ENCODE measurements at places on chromosomes 2 and 18.

- DNase-seq, result no peak
Observed at GRCh38 chr2:33223856-33224255, 252.6 kb upstream of the RASGRP3 start.

DNA sequence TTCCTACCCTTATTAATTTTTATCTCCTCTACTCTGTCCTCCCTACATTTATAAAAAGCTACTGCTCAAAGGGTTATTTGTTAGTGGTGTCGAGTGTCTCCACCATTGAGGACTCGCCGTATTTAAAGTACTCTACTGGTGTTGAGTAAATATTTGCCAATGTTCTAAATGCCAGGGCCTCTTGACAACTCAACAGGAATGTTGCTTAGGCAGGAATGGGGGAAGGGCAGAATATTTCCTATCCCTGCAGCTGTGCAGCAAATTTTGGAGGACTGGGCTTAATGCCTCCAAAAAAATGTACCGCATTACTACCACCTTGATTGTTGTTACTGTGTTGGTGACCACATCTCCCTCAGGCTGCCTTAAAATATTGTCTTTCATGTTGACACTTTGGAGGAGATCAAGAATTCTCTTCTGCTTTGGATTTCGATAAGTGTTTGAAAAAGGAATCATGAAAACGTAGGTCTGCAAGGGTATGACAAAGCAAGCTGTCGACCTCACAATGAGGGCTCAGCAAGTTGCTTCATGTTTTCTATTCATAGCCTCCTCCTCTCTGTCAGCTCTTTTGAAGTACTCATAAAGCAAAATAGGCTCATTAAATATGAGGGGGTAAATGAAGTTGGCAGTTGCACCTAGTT is 84.3 kb downstream of the EFEMP1 start:
- DNase-seq, result no peak

- no peak for DNase-seq
Observed at GRCh38 chr2:119224391-119225104, 914 bp downstream of the STEAP3 start.

DNA sequence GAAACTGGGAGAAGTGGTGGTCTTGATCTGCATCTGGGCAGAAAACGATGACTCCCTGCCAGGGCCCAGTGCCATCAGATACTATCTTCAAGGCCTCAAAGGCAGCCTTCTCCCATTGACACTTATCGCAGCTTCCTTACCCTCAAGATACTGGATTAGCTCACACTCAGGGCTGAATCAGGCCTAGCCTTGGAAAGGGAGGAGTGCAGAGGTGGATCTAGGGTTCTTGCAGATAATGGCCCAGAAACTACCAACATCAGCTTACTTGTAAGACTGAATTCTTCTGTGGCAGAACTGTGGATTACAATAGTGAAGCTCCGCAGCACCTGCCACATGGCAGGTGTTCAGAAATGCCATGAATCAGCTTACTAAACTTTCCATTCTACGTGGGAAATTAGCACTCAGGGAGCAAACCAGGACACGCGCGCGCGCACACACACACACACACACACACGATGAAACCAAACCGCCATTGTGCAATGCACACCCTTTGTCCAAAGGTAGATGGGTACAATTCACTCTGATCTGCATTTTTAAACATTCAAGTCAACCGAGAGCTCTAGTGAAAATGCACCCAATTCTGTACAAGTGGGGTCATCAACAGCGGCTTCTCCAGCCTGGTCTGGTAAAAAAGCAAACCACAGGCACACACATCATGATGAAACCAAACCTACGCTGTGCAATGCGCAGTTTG is 26.3 kb upstream of the TMEM182 start:
- no peak for DNase-seq

- no peak for DNase-seq
Observed at GRCh38 chr2:221169724-221170123, 402.4 kb downstream of the EPHA4 start.

DNA sequence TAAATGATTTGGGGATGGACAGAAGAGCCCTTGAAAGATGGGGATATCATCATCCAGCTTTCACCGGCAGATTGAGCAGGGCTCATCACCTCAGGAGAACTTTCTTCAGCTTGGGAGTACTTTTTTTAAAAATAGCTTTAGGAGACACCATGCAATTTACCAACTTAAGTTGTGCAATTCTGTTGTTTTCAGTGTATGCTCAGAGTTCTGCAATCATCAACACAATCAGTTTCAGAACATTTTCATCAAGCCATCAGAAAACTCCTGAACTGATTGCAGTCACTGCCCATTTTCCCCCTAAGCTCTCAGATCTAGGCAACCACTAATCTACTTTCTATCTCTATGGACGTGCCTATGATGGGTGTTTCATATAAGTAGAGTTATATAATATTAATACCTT is 117.7 kb downstream of the CRIM1 start:
- no peak for DNase-seq
